ENCODE measurements at places on chromosomes 3 and 15.

GRCh38 chr3:65385805-65386204 lies 652.9 kb downstream of the MAGI1 start:
- no peak for DNase-seq

GRCh38 chr3:179005213-179005612 lies 66.4 kb downstream of the ZMAT3 start:
- no peak for DNase-seq

GRCh38 chr15:94370206-94370935 lies 139.0 kb downstream of the MCTP2 start:
- no peak for DNase-seq

GRCh38 chr3:100352296-100353231 lies 18.0 kb downstream of the NIT2 start:
- no peak for DNase-seq

GRCh38 chr3:44136421-44136820 lies 105.3 kb upstream of the TOPAZ1 start:
- peak; percentile 27 for DNase-seq

- peak; percentile 26 for DNase-seq
Measured at GRCh38 chr3:141294301-141294700, 62.7 kb downstream of the PXYLP1 start.

GRCh38 chr3:176351408-176351807 lies 845.9 kb downstream of the TBL1XR1 start:
- DNase-seq: no peak

DNA sequence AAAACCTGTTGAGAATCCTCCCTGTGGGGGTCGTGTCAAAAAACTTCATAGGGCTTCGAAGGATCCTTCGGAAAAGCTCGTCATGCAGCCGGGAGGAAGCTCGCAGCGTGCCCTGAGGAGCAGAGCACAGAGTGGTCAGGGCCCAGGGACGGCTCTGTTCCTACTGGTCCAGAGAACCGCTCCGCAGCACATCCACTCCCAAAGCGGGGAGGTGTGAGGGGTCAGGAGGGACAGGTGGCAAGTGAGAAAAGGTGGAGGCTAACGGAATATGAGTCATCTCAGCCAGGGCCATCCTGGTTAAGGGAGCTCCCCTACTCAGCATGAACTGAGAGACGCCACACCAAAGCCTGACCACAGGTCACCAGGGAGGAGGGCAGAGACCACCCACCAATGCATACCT lies 66.2 kb downstream of the ABCC5 start:
- DNase-seq: no peak

GRCh38 chr15:58329781-58330671 lies 101.8 kb upstream of the LIPC start:
- no peak for DNase-seq

DNA sequence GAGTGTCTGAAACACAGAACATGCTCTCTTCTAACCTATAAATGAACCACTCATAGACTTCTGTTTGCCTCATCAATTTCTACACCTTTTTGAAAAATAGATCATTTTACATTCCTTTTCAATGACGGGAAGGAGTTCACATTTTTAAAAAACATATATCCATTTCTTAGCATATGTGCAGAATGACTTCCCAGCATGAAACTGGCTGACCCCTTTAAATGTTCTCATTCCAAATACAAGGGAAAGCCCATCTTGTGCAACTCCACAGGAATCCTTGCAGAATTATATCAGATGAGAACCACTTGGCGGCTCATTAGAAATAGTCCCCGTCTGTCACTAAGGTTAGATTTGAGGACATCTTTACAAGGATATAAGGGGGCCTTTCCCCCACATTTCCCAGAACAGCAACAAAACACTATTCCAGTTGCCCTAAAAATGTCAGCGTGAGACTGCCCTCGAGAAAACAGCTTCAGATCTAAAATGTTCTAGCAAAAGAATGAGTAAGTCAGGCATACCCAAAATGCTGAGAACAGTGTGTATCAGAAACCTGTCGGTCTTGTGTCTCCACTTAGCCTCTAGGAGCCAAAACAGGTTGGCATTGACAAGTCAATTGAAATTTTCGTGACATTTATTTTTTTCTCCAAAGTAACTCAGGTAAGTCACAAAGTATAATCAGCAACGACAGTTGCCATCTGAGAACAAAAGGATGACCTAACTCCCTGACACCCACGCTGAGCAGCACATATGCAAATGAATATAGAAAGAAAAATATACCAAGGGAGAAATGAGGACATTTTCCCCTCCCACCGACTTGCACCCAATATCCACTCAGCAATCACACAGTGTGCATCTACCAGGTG lies 63.1 kb downstream of the FOXP1 start:
- DNase-seq: no peak

DNA sequence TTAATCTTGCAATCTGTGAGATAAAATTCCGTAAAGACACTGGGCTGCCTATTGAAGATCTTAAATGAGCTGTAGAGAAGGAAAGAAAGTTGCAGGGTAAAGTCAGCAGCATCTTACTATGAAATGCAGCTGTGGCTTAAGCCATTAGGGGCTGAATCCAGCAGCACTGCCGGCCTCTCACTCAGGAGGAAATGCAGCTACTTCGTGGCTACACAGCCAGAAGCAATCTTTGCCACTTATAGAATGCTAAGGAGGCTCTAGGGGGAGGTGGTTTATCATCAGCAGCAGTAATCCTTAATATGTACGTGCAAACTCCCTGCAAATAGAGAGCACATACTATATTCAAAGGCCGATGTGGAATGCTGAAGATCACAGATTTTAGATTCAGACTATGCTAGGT lies 19.1 kb upstream of the MCTP2 start:
- DNase-seq: no peak

DNA sequence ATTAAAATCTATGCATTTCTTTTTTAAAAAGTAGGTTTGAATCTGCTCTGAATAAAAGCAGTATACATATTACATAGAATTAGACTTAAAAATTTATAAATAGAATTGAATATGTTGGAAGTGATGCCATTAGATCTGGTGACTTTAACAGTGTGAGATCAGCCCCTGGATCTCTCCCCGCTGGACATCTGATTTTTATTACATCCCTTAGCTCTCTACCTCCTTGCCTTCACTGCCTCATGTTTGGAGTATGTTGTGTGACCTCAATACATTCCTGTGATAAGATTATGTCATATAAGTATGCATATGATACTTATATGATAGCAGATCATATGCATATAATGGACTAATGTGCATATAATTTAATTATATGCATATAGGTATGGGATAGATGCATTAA lies 643.4 kb upstream of the NR2F2 start:
- no peak for DNase-seq

- DNase-seq: no peak
Measured at GRCh38 chr3:4829031-4829394, 150.2 kb upstream of the BHLHE40 start.
